Activated T-cell treated with anti-CD3 and anti-CD28 coated beads, Interleukin-2, amount 50 U/mL, for 24 hours (primary cell): ENCODE measurements at places on chromosomes 2 and 18.
A peak's percentile ranks its signal among the peaks of the same experiment; 100 is the strongest.

- DNase-seq: no peak
- no peak overlapping the region for H3K27ac ChIP-seq
- H3K36me3 ChIP-seq: peaks cover 2% of the 10 kb centered on the region
- H3K27me3 ChIP-seq: peaks cover 9% of the 10 kb centered on the region
Measured at GRCh38 chr18:74563999-74564398, 29.7 kb downstream of the CNDP1 start.

GRCh38 chr2:8514796-8515758 lies 166.8 kb upstream of the ID2 start:
- H3K36me3 ChIP-seq: peaks cover 13% of the 10 kb centered on the region
- peak; percentile 74 for DNase-seq
- H3K27me3 ChIP-seq: no peaks in the 10 kb centered on the region
- H3K27ac ChIP-seq: peak overlapping the region; percentile 97
- H3K4me1 ChIP-seq: peaks cover 70% of the 10 kb centered on the region

DNA sequence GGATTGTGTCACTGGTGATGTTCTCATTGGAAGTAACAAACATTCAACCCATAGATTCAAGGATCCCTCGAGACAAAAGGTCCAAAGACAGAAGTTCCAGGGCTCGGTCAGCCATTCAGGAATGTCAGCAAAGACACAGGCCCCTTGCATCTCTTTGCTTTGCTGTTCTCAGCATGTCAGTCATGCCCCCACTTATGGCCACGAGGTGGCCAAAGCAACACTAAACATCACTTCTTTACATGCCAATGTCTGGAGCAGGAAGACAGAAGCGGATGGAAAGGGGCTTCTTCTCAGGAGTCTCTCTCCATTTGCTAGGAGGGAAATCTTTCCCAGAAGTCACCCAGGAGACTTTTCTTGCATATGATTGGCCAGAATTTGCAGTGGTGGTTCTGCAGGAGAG lies 191.6 kb upstream of the SP5 start:
- no peak overlapping the region for H3K4me3 ChIP-seq
- H3K36me3 ChIP-seq: no peaks in the 10 kb centered on the region
- no peak overlapping the region for H3K27ac ChIP-seq
- no peak for DNase-seq
- H3K4me1 ChIP-seq: no peaks in the 10 kb centered on the region
- H3K27me3 ChIP-seq: peaks cover 12% of the 10 kb centered on the region

DNA sequence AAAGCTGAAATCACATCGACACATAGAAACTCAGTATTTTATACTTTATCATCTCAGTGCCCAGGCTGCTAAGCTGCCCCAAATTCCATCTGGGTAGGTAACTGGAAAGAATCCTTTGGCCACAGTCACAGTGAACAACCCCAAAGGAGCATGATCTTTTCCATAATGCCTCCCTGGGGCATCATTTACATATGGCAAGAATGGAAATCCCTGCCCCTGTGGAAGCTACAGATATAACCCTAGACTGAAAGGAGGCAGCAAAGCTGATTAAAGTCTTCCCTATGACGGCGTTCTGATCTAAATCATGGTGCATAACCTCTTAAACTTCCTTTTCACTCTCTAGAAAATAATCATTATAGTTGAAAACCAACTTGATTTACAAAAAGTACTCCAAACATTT lies 41.5 kb downstream of the MAP3K19 start:
- peaks cover 11% of the 10 kb centered on the region for H3K4me1 ChIP-seq
- no peak for DNase-seq
- H3K27ac ChIP-seq: no peak overlapping the region
- no peaks in the 10 kb centered on the region for H3K36me3 ChIP-seq
- no peak overlapping the region for H3K4me3 ChIP-seq

DNA sequence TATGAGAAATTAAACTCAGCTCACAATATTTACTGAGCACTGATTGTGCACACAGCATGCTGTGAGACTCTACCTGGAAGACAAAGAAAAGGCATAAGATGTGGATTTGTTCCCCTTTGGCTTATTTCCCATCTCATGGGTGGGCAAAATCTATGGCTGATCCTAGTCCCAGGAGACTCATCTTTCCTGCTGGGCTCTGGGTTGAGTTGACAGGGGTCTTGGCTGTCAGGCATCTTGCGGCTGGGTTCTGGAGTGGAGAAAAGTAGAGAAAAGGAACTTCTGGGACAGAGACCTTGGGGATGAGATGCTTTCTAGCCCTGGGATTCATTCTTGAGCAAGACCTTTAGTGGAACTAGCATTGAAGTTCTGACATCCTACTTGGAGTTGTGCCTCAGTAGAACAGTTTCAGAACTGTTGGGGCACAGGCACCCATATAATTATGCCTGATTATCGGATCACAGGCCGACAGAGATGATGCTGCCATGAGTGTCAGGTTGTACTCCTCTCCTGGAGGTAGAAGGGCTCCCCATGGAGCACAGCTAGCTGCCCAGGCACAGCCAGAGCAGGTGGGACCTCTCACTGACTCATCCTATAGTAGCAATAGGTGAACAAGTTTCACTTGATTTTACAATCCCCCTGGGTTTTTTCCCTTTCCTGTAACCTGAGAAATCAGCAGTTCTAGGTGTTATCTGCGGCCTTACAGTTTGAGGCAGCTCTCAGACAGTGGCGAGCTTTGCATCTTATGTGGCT lies 260.9 kb downstream of the CYRIA start:
- DNase-seq: no peak
- H3K27me3 ChIP-seq: no peaks in the 10 kb centered on the region
- H3K4me1 ChIP-seq: no peaks in the 10 kb centered on the region
- H3K27ac ChIP-seq: no peak overlapping the region
- no peaks in the 10 kb centered on the region for H3K36me3 ChIP-seq

DNA sequence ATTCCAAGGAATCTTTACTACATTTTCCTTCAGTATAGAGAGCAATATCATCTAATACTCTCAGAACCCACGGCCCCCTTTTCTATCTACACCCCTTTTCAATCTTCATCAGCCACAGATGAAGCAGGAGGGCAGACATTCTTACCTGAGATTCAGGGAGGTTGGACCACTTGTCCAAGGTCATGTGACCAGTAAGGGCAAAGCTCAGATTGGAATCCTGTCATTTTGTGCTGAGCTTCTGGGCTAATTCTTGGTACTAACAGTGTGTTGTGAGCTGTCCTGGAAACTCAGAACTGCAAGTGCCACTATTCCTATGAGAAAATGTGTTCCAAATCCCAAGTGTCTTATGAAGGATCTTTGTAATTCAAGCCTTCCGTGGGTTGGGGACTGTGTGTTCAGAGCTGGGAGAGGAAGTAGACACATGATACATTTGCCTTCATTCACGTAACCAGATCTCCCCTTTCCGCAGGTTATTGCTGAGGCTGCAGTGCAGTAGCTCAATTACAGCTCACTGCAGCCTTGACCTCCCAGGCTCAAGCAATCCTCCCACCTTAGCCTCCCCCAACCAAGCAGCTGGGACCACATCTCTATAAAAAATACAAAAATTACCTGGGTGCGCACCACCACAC lies 3.3 kb downstream of the CHRNA1 start:
- no peak overlapping the region for H3K27ac ChIP-seq
- peaks cover 8% of the 10 kb centered on the region for H3K4me1 ChIP-seq
- no peaks in the 10 kb centered on the region for H3K27me3 ChIP-seq
- no peak overlapping the region for H3K4me3 ChIP-seq
- no peaks in the 10 kb centered on the region for H3K36me3 ChIP-seq

- H3K4me3 ChIP-seq: no peak overlapping the region
- H3K4me1 ChIP-seq: no peaks in the 10 kb centered on the region
- no peaks in the 10 kb centered on the region for H3K36me3 ChIP-seq
- no peaks in the 10 kb centered on the region for H3K27me3 ChIP-seq
Measured at GRCh38 chr2:8623958-8624591, 57.8 kb upstream of the ID2 start.

DNA sequence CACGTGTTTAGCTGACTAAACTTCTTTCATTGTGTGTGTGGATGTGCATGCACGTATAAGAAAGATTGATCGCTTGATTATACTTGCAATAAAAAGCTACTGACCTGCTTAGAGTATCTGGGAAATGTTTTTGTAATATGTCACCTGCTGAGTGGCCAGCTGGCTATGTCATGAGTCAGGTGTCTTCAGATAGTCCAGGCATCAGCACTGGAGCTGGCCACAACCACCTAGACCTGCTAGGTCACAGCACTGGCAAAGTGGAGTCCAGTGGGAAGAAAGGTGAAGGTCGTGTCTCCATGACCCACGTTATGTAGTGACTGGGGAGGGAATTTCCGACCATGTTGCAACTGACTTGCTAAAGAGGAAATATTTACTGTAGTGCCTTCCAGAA lies 147.0 kb downstream of the ESCO1 start:
- H3K27me3 ChIP-seq: peaks cover 18% of the 10 kb centered on the region
- H3K27ac ChIP-seq: no peak overlapping the region
- no peak overlapping the region for H3K4me3 ChIP-seq
- no peak for DNase-seq
- peaks cover 4% of the 10 kb centered on the region for H3K4me1 ChIP-seq
- H3K36me3 ChIP-seq: no peaks in the 10 kb centered on the region

- no peaks in the 10 kb centered on the region for H3K36me3 ChIP-seq
- no peaks in the 10 kb centered on the region for H3K27me3 ChIP-seq
- H3K4me1 ChIP-seq: no peaks in the 10 kb centered on the region
- no peak overlapping the region for H3K27ac ChIP-seq
Measured at GRCh38 chr2:193542762-193543161, 1348.0 kb upstream of the TMEFF2 start.

- no peak overlapping the region for H3K27ac ChIP-seq
- H3K4me3 ChIP-seq: no peak overlapping the region
- DNase-seq: no peak
- H3K36me3 ChIP-seq: no peaks in the 10 kb centered on the region
- H3K4me1 ChIP-seq: peaks cover 19% of the 10 kb centered on the region
- H3K27me3 ChIP-seq: no peaks in the 10 kb centered on the region
Measured at GRCh38 chr18:8808001-8808400, 102.6 kb downstream of the MTCL1 start.

GRCh38 chr2:74983631-74984392 lies 25.4 kb downstream of the POLE4 start:
- H3K4me3 ChIP-seq: no peak overlapping the region
- peaks cover 2% of the 10 kb centered on the region for H3K4me1 ChIP-seq
- H3K27me3 ChIP-seq: no peaks in the 10 kb centered on the region
- DNase-seq: no peak

GRCh38 chr2:59892398-59892797 lies 661.1 kb downstream of the BCL11A start:
- no peaks in the 10 kb centered on the region for H3K27me3 ChIP-seq
- no peaks in the 10 kb centered on the region for H3K36me3 ChIP-seq
- H3K4me3 ChIP-seq: no peak overlapping the region
- DNase-seq: no peak

- H3K4me1 ChIP-seq: no peaks in the 10 kb centered on the region
- DNase-seq: no peak
- no peak overlapping the region for H3K4me3 ChIP-seq
- H3K27me3 ChIP-seq: no peaks in the 10 kb centered on the region
- no peaks in the 10 kb centered on the region for H3K36me3 ChIP-seq
Measured at GRCh38 chr2:145221516-145221915, 701.6 kb upstream of the ZEB2 start.

DNA sequence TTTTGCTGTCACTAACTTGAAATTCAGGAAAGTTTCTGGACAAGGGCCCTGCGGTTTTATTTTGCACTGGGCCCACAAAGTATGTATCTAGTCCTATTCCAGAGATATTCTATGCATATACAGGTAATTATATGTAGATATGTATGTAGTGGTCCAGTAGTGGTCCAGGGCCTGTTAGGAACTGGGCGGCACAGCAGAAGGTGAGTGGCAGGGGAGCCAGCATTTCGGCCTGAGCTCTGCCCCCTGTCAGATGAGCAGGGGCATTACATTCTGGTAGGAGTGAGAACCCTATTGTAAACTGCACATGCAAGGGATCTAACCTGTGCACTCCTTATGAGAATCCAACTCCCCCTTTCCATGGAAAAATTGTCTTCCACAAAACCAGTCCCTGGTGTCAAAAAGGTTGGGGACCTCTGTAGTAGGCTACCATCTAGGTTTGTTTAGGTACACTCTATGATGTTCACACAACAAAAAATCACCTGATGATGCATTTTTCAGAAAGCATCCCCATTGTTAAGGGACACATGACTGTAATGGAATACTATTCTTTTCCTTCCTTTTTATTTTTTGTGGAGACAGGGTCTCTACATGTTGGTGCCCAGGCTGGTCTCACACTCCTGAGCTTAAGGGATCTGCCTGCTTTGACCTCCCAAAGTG lies 2.8 kb upstream of the PPP4R3B start:
- DNase-seq: no peak
- no peaks in the 10 kb centered on the region for H3K27me3 ChIP-seq
- H3K4me1 ChIP-seq: peaks cover 55% of the 10 kb centered on the region
- H3K27ac ChIP-seq: no peak overlapping the region

DNA sequence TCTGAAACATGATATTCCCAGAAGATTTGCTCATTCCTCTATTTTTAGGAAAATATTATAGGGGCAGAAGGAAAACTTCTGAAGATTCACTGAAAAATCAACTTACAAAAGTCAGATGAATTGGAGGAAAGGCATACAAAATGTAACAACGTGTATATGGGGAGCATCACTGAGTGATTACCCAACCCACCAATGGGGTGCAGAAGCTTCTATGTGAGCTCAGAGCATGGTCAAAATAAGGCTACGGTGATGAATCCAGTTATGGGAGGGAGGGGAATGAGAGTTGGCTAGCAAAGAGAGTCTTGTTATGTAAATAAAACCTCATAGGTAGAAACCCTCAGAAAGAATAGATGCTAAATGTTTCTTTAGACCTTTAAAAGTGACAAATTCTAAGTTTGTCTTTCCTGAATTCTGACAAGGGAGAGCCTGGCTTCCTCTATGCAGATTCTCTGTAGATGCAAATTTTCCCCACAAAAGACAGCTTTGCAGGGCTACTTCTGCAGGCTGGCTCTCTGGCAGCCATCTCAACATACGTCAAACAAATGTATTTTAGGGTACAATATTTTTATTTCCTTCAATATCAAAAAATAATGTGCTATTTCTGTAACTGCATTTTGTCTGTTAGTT lies 171.4 kb upstream of the NDUFV2 start:
- no peak for DNase-seq
- no peak overlapping the region for H3K4me3 ChIP-seq
- no peaks in the 10 kb centered on the region for H3K36me3 ChIP-seq
- peaks cover 5% of the 10 kb centered on the region for H3K27me3 ChIP-seq
